ENCODE measurements at places on chromosomes 7 and 10.

DNA sequence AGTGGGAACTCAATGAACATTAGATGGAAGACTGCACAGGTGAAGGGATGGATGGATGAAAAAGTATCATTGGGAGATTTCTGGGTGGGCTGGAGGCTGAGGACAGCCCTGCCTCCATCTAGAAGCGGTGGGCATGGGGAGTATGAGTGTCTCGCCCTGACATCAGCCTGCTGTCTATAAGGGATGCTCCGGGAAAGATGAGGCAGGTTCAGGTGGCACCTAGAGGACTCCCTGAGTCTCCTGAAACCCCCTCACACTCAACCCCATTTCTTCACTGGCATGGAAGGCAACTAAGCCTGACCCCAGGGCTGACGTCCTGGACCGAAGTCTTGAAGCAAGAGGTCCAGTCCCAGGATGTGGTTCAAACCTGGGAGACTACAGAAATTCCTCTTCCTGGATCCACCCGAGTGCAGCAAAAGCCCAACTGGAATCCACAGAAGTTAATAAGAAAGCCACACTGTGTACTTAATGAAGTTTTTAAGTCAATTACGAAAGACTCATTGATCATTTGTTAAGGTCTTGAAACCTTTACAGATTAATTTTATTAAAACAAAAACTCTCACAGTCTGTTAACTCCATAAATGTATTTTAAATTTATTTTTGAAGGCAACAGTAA lies 238.8 kb downstream of the EMX2 start:
- no peak for DNase-seq

DNA sequence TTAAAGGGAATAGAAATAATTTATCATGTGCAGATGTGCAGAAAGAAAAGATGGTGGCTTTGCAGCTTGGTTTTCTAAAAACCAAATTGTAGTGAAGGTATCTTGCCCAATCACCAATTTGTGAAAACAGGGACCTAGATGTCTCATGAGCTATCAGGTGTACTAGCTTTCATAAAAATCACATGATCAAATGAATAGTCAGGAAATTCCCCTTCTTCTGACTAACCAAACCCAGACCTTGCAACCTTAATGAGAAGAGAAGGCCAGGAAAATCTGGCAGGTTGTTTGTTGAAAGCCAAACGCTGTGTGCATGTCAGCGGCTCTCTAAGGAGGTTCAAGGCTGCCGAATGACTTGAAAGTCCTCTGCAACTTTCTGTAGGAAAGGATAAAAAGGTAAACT lies 304.4 kb upstream of the NRP1 start:
- DNase-seq, result no peak

DNA sequence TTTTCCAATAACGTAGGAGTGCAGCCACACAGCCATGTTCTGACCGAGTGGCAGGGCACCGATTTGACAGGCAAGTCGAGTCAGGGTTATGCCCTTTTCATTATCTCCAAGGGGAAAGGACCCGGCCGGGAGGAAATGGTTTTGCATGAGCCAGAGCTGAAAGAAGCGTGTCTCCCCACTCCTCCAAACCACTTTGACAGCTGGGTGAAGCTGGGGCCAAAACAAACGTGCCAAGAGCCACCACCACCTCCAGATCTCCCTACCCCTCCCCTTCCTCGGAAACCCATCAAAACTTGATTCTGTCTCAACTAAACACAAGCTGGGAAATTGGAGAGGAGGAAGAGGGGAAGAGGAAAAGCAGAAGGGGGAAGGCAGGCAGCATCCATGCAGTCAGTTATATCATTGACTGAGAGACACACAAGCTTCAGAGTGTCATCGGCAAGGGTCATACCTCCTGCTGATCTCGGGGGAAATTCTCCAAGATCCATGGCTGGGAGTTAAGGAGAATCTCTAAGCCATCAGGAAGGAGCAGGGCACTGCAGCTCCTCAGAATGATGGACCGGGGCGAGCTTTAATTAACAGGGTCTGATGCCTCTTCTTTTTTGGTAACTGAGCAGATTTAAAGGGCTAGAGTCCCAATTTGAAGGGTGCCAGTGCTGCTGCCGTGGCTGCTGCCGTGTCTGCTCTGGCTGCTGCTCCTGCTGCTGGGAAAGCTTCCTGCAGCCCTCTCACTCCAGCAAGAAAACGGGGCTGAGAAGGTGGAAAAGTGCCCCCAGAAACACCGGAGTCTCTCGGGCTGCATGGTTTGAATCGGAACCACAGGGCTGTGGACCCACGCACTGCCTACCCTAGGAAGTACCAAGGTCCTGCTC lies 34.7 kb upstream of the CALN1 start:
- DNase-seq, result no peak

- DNase-seq, result no peak
Measured at GRCh38 chr7:115005953-115006352, 84.1 kb downstream of the MDFIC start.

DNA sequence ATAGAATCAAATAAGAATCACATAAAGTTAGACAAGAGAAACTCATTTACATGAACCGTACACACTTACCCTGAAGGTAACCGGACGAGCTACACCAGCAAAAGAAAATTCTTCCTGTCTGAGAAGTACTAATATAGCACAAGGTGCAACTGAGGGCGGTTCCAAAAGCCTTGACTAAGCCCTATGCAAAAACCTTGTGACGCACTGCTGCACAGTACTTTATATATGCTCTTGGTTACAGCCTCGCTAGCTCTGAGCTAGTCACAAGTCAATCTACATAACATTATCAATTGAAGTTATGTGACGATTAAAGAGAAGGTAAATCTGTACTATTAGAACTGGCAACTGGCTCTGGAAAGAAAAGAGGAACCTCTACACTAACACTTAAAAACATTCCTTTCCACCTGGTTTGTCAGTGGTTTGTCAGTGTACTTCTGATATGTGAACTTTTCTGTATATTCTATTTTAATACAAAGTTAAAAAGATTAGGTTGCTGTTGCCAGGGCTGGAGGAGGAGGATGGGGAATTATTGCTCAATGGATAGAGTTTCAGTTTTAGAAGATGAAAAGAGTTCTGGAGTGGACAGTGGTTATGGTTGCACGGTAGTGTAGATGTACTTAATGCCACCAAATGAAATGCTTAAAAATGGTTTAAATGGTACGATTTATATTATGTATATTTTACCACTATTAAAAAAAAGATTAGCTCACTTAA lies 21.6 kb downstream of the NT5C3A start:
- no peak for DNase-seq

DNA sequence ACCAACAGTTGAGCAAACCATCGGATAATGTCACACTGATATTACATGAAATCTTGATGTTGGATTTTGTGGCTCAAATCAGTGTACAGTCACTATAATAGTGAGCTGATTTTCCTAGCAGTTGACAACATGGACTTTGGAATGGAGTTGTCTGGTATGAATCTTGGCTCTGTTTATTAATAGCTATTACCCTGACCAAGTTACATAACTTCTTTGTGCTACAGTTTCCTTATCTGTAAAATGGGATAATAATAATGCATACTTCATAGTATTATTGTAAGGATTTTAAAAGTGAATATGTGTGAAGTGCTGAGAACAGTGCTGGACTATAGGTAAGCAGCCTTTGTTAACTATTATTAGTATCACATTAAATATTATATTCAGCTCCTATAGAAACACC lies 26.1 kb upstream of the ANLN start:
- no peak for DNase-seq

DNA sequence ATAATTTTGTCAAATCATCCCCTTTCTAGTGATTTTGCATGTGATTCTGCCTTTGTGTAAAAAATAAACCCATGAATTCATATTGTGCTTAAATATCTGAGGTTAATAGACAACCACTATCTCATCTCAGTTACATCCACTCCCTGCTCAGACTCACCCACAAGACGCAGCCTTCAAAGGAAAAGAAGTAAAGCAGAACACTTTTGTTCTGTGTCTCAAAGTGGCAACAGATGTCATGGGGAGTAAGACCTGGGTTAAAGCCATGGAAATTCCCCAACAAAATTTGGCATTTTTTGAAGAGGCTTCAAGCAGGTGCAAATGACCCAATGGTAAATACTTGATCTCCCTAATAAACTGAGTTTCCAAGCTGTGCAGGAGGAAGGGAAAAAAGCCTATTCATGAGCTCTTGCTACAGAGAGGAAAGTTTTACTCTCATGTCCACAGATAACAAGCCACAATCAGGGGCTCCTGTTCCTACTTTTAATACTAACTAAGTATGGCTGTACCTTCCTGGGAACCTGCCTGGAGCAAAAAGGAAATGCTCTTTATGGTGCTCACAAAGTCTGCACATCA lies 4.7 kb downstream of the CYP3A7 start:
- DNase-seq, result no peak

DNA sequence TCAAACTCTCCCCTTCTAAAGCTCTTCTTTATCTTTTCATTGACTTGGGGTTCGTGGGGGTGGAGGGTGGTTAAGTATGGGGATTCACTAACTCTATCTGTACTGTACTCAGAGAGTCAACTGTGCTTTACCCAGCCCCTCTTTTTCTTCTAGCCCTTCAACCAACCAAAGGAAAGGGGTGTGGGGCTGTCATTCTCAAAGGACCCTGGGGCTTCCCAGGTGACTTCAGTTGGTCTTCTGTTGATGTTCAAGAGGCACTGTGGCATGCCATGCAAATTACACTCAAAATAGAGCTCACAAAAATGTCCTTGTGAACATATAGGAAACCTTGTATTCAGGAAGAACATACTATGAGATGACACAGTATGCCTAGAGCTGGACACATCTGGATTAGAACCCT lies 16.9 kb upstream of the RHOBTB1 start:
- DNase-seq, result no peak

- no peak for DNase-seq
Measured at GRCh38 chr7:122183106-122183505, 39.1 kb upstream of the AASS start.

- no peak for DNase-seq
Measured at GRCh38 chr10:96858706-96859050, 26.6 kb downstream of the LCOR start.

GRCh38 chr10:48288661-48289060 lies 14.2 kb upstream of the FRMPD2 start:
- DNase-seq, result no peak

- DNase-seq, result no peak
Measured at GRCh38 chr7:44057849-44058758, 7.3 kb downstream of the PGAM2 start.

DNA sequence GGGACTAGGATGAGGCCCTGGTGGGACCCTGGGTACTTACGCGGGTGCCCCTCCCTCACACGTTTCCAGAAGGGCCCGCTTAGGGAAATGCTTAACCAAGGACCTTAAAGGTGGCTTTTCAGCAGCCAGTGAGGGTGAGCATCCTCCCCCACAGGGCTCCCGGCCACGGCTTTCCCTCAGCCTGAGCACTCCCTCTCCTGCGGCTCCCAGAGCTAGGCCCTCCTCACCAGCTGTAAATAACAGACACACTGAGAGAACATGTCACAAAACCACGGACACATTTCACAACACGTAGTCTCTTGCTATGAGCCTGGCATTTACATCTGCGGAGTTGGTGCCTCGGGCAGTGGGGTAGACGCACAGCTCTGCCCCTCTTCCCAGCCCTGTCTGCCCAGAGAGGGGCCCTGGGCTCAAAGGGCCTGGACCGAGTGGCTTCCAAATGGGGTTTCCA lies 25.2 kb downstream of the GRID1 start:
- no peak for DNase-seq

DNA sequence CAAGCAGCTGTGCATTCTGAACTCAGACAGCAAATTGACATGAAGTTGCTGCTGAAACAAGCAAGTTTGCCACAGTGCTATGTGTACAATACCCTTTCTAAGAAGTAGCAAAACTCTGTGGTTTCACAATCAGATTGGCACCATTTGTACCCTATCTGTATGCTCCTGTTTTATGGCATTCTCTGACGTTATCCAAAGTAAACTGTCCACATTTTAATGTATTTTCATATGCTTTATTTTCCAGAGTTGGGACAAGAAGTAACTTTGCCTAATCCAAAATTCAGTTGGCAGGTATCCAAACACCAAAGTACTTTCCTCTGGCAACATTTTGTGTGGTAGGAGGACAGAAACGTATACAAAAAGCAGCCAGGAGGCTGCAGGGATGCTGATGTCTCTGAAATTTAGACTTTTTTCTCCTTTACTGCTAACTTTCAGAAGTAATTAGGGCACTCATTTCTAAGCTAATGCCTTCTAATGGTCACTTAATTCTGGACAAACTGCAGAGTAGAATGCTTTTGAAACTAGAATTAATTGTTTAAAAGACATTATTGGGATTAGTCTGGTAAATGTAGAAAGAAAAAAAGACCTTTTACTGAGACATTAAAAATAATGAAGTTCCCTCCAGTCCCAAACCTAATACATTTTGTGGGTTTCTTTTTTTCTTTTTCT lies 414.7 kb upstream of the NRP1 start:
- no peak for DNase-seq

DNA sequence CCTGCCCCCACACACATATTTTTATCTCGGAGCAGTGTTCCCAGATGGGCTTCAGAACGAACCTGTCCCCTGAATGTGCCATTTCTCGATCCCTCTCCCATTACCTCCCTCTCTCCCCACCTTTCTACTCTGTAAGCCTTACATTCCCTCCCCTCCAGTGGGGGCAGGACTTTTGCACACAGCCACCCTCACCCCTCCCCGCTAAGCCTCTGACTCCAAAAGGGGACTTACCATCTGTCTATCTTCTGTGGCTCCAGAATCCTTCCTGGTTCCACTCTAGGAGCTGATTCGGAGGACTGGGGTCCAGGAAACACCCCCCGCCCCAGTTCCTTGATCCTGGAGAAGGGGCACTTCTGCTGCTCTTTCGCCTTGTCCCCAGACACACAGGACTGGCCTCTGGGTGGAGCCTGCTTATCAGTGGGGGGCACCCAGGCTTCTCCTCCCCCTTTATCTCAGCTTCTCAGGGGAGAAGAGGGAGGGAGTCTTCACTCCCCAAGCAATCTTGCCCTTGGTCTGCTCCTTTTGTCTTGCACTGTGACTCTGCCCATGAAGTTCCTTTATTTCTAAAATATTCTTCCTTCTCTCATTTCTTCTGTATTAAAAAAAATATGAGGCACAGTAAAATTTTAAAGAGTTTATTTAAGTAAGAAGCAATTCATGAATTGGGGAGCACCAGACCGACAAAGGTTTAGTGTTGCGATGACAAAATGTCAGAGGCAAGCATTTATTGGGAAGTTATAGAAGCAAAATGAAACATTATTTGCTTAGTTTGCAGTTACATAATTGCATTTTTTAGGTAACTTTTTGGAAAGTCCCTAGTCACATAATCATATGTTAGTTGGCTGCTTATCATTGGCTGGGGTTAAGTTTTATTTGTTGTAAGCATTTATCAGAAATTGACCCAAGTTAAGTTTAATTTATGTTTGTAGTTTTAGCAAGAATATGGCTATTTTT lies at the start of gene KEL:
Gene KEL, minus strand, starts transcription at position 391 of the 954 bp plus-strand sequence. Its CDS starts 157 bp downstream, at position 234.
- DNase-seq, result no peak

DNA sequence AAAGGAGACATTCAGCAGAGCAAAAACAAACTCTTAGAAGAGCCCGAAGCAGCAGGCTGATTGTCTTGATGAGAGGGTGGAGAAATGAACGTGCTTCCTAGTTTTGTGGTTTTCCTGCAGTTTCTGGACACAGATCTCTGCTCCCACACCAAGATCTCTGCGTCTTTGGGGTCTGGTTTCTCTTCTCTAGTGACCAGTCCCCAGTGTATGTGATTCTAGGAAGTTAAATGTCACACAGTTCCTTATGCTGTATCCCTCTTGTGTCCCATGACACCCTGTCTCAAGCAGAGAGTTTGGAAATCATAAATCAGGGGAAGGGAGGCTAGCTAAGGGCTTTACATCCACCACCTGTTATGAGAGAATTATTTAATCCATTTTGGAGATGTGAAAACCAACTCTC lies 55.4 kb upstream of the KLF14 start:
- no peak for DNase-seq

All from hypothalamus (tissue), 51 donors.